ENCODE measurements at places on chromosomes 5 and 9.

DNA sequence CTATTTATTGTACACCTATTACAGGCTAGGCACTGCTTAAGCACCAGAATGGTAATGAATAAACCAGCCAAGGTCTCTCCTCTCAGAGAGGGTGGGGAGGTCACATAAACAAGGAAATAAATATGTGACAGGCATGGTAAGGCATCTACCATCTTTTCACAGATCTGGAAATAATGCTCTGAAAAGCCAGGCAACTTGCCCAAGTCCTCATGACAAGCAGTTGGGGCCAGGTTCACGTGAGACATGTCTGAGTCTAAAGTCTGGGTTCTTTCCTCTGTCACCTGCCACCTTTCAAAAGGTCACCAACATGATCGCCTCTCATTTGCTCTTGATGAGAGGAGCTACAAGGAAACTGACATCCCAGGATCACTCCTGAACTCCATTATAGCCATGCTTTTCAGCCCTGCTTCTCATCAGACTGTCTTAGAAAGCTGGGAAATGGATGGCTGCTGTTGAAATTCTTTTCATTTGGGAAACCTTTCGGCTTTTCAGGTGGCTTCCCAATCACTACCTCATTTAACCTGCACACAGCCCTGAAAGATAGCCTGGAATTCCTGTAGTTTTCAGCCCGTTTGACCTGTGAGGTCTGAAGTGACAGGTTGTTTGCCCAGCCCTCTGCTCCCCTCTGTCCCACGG lies 123.1 kb downstream of the CRB2 start:
- DNase-seq = no peak

- DNase-seq = no peak
Observed at GRCh38 chr9:8980496-8981013, 1181.0 kb upstream of the DMAC1 start.

GRCh38 chr5:113125371-113125770 lies 148.8 kb downstream of the DCP2 start:
- DNase-seq = no peak

DNA sequence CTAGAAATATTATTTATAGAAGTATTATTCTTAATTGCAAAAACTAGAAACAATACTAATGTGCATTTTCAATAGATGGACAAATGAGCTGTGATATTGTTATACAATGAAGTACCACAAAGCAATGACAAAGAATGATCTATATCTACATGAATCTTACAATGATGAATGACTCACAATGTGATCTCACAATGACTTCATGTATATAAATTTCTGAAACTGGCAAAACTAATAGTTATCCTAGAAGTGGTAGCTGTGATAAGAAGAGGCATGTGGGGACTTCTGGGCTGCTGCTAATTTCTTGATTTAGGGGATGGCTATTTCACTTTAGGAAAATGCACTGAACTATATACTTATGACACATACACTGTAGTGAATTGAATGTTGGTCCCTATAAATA lies 396.0 kb upstream of the ZNF608 start:
- no peak for DNase-seq

- no peak for DNase-seq
Observed at GRCh38 chr5:142320430-142320738, 4.4 kb downstream of the SPRY4 start.

DNA sequence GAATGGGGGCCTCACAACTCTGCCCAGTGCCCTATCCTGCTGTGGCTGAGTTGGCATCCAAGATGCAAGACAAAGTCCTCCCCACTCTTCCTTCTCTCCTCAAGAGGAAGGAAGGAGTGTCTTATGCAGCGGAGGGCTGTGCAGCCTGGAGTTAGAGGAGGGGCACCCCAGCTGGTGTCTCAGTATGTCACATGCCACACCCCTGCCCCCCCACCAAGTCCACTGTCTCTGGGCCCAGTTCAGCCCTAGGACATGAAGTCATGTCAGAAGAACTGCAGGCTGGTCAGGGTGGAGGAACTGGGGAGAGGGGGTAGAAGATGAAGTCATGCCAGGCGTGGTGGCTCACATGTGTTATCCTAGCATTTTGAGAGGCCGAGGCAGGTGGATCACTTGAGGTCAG lies 28.0 kb upstream of the SLC28A3 start:
- DNase-seq = no peak

- no peak for DNase-seq
Observed at GRCh38 chr9:131715906-131716305, 24.0 kb downstream of the RAPGEF1 start.

- DNase-seq = no peak
Observed at GRCh38 chr9:37255187-37255586, 134.8 kb downstream of the ZCCHC7 start.
